GM12891 (cell line): ENCODE measurements at places on chromosomes 16 and 17.

GRCh38 chr16:70495425-70496182 is 27.8 kb downstream of the COG4 start:
- no peak for DNase-seq

DNA sequence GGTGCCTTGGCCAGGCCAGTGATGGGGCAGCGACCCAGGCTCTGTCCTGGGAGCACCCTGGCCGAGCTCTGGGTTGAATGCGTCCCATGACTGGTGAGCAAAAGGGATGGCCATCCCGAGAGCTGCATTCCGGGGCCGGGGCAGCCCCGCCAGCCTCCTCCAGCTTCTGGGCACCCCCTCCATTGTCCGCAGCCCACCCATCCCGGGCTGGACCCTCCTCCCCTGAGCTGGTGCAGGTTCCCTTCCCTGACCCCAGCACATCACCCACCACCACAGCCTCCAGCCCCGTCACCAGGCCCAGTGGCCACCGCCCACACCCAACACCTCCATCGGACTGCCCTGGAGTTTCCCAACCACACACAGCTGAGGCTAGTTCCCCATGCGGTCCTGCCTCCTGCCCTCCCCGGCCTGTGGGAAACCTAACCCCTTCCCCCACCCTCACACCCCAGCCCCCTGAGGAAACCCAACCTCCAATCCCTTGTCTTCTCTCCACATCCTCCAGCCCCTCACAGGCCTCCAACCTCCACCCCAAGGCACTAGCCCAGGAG is 16.2 kb upstream of the PVALEF start:
- DNase-seq, result no peak

DNA sequence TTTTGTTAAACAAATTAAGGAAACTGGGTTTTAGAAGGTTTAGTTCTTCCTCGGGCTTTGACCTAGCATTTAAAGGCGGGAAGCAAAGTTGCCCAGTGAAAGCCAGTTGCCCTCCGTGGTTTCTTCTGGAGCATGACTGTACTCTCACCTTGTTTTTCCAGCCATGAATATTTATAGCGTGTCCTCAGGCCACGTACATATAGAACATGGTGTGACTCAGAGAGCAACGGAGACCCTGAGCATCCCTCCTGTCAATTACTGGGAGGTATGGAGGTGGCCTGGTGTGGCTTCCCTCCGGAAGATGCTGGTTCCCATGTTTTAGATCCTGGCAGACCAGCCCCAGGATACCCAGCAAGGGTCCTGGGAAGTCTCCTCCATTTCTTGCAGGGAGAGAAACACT is 48.4 kb downstream of the AKAP1 start:
- no peak for DNase-seq

GRCh38 chr17:38867179-38867967 is 2.5 kb upstream of the LASP1 start:
- no peak for DNase-seq

DNA sequence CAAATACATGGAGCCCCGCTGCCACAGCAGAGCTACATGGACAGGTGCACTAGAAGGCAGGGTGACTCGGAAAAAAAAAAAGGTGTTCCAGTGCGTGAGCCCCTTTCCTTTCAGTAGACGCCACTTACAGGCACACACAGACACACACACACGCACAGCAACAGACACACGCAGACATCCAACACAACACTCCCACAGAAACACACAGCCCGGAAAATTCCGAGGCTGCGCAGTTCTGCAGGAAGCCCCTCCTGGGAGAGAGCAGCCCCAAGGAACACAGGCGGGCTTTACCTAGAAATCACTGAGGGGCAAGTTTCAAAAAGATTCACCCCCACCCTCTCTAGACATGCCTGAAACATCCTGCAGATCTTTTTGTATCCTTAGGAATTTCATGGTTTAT is 136.0 kb upstream of the WSB1 start:
- no peak for DNase-seq

DNA sequence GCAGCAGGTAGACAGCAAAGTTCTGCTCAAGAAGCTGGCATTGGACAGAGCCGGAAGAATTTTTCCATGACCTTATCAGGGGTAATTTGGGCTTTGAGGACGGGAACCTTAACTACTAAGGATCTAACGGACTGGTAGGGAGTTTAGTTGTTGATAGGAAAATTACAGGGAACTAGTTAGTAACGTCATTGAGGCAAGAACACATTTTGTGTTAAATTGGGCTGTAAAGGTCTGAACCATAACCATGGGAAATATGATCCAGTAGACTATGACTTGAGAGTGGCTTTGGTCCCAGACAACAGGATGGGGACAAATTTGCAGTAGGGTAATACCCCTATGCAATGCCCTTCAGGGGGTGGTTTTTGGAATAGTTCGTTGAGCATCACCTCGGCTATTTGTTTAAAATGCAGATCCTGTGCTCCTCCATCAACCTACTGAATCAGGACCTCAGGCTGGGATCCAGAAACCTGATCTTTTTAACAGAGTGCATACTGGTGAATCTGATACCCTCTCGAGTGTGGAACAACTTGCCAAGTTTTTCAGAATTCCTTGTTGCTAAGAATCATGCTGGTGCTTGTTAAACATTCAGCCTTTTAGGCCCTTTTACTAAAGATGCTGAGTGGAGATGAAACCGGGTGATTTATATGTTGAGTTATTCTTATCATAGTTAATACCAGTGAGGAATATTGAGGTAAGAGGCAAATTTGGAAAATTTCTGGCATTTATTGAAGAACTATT is 255.1 kb downstream of the MAP2K6 start:
- no peak for DNase-seq

DNA sequence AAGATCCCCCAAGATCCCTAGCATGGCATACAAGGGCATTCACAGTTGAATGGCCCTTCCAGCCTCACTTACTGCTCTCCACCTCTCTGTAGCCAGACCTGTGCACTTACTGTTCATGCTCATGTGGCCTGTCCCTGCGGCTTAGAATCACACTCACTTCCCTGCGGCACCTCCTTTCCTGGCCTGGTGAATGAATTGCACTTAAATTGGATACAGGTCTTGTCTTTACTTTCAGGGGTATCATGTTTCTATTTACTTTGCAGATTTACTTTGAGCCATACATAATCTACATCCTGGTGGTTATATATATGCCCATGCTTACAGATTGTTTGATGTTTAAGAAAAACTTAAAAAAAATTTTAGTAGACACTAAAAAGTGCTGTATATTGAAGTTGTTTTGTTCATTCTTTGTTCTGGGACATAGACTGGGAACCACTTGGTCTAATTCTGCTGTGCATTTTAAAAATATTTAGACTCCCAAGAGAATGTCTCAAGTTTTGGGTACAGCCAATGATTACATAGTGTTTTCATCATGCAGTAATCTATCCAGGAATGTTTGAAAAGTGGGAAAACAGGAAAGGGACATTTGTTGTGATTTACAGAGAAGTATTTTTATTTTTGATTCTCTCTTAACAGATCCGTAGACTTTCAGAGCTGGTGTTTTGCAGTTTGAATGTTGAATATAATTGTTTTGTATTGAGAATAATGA is 63.9 kb downstream of the NUP88 start:
- no peak for DNase-seq

GRCh38 chr17:12756786-12757185 is 32.5 kb upstream of the ARHGAP44 start:
- no peak for DNase-seq

- DNase-seq, result peak; percentile 73
Observed at GRCh38 chr17:28743243-28744103, at the start of gene TRAF4. TSS of gene TRAF4 (plus strand) at chr17:28744011. CDS start at chr17:28744113, 102 bp downstream.

- no peak for DNase-seq
Observed at GRCh38 chr17:53791551-53791950, 31.2 kb upstream of the KIF2B start.

DNA sequence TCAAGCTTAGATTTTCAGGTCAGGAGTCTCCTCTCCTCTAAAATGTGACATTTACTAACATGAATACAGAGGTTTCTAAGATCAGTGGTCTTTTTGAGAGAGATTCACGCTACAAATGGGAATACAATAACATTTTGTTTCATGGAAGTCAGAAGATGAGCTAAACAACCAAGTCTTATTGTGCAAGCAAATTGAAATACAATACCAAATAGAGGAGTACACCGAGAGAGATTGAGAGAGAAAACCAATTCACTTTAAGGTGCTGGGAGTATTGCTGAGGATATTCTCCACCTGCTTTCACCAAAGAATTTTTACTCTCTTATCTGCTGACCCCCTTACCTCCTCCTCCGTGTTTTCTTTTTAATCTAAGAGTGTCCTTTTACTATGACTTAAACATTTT is 11.5 kb downstream of the VEZF1 start:
- no peak for DNase-seq

- DNase-seq, result no peak
Observed at GRCh38 chr17:27562777-27563455, 68.1 kb upstream of the LGALS9 start.

DNA sequence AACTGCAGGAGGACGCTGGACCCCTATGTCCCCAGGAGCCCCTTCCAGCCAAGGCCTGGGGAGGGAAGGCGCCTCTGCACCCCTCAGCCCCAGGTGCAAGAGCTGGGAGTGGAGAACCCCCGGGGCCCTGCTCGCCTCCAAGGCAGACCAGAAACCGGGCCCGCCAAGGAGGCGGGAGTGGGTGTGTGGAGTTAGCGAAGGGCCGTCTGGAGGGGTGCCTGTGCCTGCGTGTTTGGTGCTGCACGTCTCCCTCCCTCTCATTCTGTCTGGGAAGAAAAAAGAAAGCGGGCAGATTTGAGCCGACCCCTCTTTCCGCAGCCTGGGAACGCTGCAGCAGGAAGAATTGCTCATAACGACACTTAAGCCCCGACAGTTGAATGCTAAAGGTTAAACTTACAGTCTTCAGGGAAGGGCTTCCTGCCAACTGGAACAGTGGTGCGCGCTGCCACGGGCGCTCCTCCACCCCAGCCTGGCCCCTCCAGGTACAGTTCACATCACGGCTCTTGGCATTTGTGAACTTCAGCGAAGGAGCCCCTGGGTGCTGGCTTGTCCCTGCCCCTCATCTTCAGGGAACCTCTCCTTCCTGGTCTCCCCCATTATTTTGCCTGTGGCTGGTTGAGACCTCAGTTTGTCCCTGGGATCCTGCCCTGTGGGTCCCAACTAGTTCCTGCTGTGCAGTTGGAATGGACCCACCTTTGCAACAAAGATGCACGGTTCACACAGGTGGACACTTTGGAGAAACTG is 19.2 kb upstream of the ZFHX3 start:
- DNase-seq, result no peak

- DNase-seq, result peak; percentile 40
Observed at GRCh38 chr17:76191896-76192295, 48.4 kb downstream of the RNF157 start.

DNA sequence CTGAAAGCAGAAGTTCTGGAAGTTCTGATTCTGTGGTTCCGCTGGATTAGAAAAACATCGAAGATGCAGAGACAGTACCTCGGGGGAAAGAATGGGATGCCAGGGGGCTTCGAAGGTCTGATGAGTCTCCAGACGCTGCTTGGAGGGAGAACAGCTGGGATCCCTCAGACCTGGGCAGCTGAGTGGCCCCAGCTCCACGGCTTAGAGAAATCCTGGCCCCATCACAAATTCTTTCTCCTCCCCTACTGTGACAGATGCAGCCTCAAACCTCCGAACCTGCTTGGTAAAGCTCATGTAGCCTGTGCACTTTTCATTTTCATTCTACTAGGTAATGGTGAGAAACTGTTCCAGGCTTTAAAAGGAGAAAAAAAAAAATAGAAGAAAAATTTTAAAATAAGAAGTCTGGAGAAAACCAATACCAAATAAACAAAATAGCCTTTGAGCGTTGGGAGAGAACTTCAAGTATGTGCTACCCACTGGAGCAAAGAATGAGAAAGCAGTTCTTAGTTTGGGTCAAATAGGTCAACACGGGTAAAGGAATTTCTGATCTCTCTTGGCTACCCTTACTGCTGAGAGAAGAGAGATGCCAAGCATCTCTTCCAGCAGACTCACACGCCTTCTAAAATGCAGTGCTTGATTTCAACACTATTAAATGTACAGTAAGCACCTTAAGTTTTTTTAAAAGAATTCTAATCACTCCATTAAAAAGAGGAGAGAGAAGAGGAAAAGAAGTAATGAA is 19.9 kb downstream of the MAF start:
- DNase-seq, result no peak

- no peak for DNase-seq
Observed at GRCh38 chr17:63480192-63480784, 3.4 kb downstream of the ACE start.

- DNase-seq, result no peak
Observed at GRCh38 chr17:69858460-69858859, 216.6 kb upstream of the KCNJ16 start.

- no peak for DNase-seq
Observed at GRCh38 chr17:78689029-78689428, 93.0 kb downstream of the CYTH1 start.

GRCh38 chr16:75789237-75789636 is 62.9 kb upstream of the CPHXL start:
- DNase-seq, result peak; percentile 30

- no peak for DNase-seq
Observed at GRCh38 chr16:4283939-4284338, 11.1 kb upstream of the TFAP4 start.

DNA sequence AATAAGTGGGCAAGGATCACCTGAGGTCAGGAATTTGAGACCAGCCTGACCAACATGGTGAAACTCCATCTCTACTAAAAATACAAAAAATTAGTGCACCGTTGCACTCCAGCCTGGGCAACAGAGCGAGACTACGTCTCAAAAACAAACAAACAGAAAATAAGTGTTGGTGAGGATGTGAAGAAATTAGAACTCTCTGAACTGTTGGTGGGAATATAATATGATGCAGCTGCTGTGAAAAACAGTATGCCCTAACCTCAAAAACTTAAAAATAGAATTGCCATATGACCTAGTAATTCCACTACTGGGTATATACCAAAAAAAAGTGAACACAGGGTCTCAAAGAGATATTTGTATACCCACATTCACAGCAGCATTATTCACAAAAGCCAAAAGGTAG is 26.1 kb downstream of the GLG1 start:
- no peak for DNase-seq

DNA sequence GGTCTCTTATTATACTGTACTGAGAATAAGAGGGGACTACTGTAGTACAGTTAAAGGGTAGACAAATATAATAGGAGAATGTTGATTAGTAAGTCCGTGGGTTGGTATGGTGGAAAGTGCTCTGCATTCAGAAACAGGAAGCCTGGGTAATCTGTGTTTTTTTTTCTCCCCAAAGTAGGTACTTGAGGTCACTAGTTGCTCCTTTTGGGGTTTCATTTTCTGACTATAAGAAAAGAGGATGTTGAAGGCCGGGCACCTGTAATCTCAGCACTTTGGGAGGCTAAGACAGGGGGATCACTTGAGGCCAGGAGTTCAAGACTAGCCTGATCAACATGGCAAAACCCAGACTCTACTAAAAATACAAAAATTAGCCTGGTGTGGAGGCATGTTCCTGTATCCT is 42.0 kb upstream of the MMD start:
- no peak for DNase-seq

DNA sequence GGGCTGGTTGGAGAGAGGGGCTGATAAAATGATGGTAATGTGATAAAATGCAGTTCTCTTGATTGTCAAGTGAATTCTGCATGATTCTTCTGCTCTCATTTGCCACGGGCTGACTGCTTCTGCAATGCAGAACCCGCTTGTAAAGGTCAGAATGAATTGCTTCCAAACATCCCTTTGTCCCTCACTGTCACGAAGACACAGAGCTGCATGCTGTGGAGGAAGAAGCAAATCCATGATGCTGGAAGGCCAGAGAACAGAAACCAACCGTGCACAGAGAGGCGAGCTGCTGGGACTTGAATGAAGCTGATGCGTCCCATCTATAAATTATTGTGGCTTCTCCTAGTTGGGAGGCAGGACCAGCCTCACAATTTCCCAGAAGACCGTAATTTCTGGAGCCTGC is 171.6 kb downstream of the PRKCB start:
- no peak for DNase-seq

- DNase-seq, result peak; percentile 66
Observed at GRCh38 chr17:50269477-50270434, 4.5 kb upstream of the TMEM92 start.
